Myocyte (in vitro differentiated cells): ENCODE measurements at places on chromosomes 12 and 14. TPM values are rescaled to one million over a fixed set of nuclear protein-coding genes. Genes with fewer than 3 reads are reported as not detected.
A peak's percentile ranks its signal among the peaks of the same experiment; 100 is the strongest.

DNA sequence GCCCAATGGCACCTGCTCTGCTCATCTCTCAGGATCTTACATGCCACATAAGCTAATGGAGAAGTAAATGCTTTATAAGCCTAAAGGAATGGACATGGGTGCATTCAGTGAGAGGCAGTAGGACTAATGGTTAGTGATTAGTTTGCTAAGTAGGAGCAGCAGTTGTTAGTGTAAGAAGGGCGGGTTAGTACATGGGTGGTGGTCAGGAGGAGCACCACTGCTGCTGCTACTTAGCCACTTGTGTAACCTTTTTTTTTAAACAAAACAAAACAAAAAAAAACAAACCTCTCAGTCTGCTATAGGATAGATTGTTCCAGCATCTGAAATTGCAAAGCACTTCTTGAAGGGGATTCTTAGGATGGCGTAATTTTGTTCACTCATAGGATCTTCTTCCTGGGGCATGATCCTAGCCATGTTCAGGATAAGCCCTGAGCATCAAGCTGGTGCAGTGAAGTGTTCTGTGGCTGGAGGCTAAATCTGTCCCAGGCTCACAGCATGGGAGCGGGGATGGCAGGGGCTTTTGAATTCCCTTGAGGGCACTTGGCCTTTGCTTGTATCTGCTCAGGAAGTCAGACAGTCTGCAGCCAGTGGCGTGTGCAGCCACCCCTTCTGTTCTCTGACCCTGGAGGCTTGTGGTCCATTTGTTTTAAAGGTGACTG is 63.6 kb downstream of the CHST11 start:
- peak; percentile 20 for DNase-seq

DNA sequence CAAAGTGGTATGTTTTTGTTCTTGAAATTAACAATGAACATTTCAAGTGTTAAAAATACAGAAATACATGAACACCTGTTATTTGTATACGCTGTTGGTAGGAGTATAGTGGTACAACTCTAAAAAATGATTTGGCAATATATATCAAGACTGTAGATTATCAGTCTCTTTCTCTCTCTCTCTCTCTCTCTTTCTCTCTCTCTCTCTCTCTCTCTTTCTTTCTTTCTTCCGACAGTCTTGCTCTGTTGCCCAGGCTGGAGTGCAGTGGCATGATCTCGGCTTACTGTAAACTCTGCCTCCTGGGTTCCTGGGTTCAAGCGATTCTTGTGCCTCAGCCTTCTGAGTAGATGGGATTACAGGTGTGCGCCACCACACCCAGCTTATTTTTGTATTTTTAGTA is 12.6 kb downstream of the HEBP1 start:
- DNase-seq = no peak

DNA sequence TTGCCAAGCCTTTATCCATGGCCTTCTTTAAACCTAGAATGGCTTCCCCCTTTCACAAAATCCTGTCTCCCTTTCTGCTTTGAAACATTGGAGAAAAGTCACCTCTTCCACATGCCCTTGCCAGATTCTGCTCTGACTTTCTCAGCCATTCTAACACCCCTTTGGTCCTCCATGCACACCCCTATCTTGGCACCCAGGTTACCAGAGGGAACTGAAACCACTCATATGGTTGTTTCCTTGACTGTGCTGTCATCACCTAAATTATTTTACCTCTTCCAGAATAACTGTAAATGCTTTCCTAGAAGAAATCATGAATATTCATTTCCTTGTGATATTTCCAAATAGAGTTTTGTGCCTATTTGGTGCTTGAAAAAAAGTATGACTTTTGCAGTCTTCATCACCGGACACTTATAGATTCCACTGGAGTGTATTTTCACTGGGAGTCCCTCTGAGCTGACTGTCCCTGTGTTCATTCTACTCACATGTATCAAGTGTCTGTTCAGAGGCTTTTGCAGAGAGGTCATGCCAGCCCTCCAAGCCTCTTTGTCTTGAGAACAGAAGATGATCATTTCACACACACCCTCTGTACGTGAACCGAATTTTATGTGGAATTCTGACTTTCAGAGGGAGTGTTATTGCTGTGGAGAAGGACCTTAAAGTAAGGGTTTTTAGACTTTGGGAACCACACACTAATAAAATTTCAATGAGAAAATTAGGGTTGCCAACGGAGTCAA is 74.1 kb downstream of the PLXNC1 start:
- no peak for DNase-seq

DNA sequence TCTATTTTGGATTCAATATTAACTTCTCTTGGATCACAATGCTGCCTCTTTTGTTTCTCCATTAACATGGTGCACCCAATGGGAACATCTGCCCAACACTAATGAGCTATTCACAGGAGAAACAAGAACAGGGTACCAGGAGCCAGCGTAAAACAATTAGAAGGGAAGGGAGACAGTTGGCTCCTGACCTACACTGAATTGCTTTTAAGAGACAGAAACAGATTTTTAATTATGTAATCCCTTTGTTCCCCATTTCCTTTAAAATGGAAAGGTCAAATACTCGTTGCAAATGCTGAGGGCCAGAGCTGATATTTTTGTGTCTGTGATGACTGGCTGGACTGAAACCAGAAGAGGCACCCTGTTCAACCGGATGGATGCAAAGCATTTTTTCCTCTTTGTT is 108.3 kb downstream of the SEC23A start:
- DNase-seq = no peak

The EIF2S1 gene
- total RNA-seq = 180 and 194 TPM in 2 replicates

The TUBA1B gene
- total RNA-seq = 1,860 and 2,094 TPM in 2 replicates

The LBHD2 gene
- total RNA-seq = 0.94 and 2.7 TPM in 2 replicates
